CD4-positive, alpha-beta T cell treated with Interleukin-4 for 1 hour (primary cell): ENCODE measurements at places on chromosomes 4 and X.
A peak's percentile ranks its signal among the peaks of the same experiment; 100 is the strongest.

- DNase-seq, result no peak
Measured at GRCh38 chrX:46070421-46070820, 474.8 kb downstream of the ZNF674 start.

GRCh38 chr4:111722213-111722720 lies 423.0 kb upstream of the FAM241A start:
- DNase-seq, result no peak

GRCh38 chr4:177293208-177294033 lies 16.3 kb upstream of the NEIL3 start:
- DNase-seq, result no peak

- no peak for DNase-seq
Measured at GRCh38 chr4:168787801-168788595, 222.1 kb downstream of the CBR4 start.

DNA sequence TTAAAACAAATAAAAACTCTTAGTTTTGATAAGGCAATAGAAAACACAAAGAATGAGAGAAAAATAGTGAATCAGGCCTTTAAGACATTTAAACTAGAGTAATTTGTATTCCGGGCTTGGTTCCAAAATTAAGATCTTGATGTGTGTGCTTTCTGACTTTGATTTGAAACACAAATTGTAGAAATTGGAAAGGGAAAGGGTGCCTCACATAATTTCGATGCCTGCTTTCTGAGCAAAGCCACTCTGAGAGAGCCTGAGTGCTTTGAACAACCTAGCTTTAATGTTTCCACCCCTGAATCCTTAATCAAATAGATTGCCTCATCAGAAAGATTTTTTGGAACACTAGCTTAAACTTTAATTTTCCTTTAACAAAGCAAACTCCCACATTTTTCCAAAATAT lies 666.8 kb downstream of the PCDH18 start:
- DNase-seq, result no peak

DNA sequence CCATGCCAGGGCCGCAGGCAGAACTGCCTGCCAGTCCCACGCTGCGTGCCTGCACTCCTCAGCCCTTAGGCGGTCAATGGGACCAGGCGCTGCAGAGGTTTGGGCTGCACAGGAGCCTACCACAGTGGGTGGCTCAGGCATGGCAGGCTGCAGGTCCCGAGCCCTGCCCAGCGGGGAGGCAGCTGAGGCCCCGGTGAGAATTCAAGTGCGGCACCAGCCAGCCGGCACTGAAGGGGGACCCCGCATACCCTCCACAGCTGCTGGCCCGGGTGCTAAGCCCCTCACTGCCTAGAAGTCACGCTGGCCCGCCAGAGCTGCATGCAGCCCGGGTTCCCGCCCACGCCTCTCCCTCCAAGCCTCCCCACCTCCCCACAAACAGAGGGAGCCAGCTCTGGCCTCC lies 302.5 kb upstream of the UGT8 start:
- no peak for DNase-seq

- DNase-seq, result no peak
Measured at GRCh38 chr4:159481936-159482335, 379.1 kb downstream of the RAPGEF2 start.

- DNase-seq, result no peak
Measured at GRCh38 chr4:125368671-125369081, 53.9 kb downstream of the FAT4 start.

GRCh38 chr4:54986095-54986846 lies 139.1 kb downstream of the KDR start:
- no peak for DNase-seq

DNA sequence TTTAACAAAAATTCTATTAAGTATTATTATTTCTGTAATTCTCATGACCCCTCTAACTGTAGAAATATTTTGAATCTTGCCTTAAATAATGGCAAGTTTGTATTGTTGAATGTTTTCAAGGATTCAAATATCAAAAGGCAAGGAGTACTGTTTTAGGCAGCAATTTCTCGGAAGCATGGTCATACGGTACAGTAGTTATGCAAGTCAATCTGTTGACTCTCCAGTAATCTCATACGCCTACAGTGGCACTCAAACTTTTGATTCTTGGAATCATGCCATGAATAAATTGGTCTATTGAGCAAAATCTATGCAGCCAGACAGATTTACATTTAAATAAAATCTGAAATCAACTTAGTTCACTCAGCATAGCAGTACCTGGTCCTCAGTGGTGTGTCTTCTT lies 139.6 kb upstream of the FAM47C start:
- no peak for DNase-seq

DNA sequence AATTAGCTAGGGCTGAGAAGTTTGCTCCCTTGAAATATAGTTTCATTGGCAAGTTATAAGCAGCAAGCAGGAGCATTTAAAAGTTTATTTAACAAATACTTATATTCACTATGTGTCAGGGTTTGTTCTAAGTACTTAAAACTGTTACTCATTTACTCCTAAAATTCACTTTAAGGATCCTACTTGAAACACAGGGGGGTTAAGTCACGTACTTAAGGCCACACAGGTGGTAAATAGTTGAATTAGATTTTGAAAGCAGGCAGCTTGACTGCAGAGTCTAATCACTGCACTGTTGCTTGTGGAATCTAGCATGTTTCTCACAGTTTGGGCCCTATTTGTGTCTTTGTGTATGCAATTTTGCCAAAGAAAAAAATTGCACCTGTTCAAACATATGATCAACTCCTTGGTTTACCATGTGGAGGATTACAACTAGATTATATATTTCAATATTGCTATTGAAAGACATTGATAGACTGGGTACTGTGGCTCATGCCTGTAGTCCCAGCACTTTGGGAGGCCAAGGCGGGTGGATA lies 7.6 kb downstream of the SGMS2 start:
- DNase-seq, result no peak

- DNase-seq, result no peak
Measured at GRCh38 chr4:120132935-120133334, 66.3 kb upstream of the MAD2L1 start.

DNA sequence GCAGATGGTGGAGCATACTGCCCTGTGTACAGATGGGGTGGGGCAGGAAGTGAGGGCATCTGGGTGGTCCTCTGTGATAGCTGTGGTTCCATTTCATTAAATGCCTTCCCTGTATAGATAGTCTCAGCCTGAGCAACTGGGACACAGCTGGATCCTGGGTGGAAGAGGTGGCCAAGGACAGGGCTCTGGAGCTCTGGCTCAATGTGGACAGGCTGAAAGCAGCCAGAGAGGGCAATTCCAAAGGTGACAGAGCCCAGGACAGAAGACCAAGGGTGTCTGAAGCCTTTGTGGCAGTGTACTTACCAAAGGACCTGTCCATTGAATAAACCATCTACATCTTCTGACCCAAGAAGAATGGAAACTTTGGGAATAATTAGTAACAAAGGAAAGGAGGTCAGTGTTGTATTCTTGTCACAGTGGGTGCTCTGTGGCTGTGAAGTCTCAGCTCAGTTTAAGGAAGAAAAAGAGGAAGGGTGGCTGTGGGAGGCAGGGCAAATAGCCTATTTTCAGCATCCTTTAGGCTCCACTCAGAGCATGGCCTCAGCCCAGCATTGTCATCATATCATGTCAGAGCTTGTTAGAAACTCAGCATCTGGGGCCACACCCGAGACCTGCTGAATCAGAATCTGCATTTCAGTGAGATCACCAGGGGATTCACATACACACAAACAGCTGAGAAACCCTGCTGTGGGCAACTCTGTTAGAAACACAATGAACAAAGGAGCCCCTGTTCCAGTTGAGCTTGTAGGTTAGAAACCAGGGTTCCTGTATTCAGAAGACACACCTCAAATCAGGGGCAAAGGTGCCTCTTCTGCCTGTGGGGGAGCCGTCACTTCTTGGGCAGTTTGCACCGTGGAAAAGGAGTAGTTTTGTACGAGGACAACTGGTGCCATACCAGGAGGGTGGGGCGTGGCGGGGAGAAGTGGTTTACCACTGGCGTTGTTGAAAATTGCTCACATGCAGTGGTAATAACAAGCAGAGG lies 168.6 kb downstream of the PTTG2 start:
- peak; percentile 69 for DNase-seq

GRCh38 chrX:70279081-70279480 lies 2.9 kb upstream of the RAB41 start:
- DNase-seq, result no peak

- DNase-seq, result no peak
Measured at GRCh38 chrX:152600853-152601633, 36.7 kb upstream of the GABRQ start.

- peak; percentile 52 for DNase-seq
Measured at GRCh38 chr4:7761720-7762119, 177.9 kb downstream of the AFAP1 start.

DNA sequence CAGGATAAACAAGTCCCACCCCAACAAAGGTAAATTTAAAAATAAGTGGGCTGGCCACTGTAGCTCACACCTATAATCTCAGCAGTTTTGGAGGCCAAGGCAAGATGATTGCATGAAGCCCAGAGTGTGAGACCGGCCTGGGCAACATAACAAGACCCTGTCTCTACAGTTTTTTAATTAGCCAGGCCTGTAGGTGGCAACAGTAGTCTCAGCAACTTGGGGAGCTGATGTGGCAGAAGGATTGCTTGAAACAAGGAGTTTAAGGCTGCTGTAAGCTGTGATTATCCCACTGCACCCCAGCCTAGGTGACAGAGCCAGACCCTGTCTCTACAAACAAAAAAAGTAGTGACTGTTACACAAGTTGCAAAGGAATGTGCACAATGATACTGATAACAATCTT lies 74.6 kb upstream of the FAAH2 start:
- DNase-seq, result no peak

DNA sequence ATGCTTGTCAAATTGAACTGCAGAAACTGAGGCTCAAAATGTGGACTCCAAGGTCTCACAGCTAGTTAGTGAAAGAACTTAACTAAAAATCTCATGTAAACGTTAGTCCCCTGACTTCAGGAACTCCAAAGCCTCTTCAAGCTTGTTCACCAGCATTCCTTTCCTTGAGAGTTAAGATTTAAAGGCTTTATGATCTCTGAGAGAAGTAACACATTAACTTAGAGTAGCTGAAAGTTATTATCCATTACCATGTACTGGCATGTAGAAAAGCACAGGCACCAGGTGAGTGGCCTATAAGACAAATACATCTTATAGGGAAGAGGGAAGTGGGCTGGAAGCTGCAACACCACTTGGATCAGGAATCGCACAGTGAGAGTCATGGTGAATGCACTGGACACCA lies 15.3 kb downstream of the PARM1 start:
- no peak for DNase-seq

DNA sequence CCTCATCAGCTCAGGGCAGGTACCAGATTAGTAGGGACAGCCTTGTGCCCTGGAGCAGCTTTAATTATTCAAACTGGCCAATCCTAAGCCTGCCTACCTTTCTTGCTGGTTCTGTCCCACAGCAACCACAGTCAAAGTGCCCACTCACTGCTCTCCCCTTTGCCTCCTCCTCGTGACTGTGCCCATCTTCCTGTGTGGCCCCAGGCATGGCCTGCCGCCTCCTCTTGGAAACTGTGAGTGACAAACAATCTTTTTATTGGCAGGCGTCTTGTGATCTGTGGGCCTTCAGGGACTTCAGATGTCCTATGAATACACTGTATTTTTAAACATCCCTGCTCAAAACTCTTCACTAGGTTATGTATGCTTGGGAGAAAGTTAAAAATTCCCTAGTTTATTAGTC lies 22.8 kb upstream of the NSG1 start:
- no peak for DNase-seq

GRCh38 chr4:156889616-156890594 lies 81.7 kb downstream of the PDGFC start:
- no peak for DNase-seq

GRCh38 chr4:186904101-186904500 lies 180.4 kb upstream of the FAT1 start:
- DNase-seq, result no peak

GRCh38 chrX:44071070-44071645 lies 98.0 kb upstream of the NDP start:
- no peak for DNase-seq

DNA sequence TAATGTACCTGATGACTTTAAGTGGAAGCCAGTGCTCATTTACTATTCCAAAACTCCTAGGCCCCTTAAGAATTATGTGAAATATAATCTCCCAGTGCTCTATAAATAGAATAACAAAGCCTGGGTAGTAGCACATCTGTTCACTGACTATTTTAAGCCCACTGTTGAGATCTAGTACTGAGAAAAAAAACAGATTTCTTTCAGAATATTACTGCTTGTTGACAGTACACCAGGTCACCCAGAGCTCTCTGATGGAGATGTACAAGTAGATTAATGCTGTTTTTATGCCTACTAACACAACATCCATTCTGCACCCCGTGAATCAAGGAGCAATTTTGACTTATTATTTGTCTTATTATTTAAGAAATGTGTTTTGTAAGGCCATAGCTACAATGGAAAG lies 75.7 kb downstream of the FAM47C start:
- no peak for DNase-seq

DNA sequence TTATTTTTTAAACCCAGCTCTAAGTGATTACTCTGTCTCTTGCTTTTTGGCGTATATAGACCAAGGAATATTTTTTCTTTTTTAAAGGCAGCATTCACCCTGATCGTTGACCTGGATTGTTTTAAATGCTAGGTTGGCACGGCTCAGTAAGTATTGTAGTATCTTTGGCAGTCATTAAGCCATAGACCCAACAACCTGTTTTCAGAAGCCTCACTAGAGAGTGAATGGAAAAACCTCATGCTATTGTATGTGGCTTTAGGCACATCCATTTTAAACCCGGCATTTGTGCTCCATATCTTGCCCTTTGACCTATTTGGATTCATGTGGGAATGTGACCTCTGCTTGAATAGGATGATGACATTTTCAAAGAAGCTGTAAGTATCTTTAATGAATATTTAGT lies 183.9 kb downstream of the SNCA start:
- no peak for DNase-seq

DNA sequence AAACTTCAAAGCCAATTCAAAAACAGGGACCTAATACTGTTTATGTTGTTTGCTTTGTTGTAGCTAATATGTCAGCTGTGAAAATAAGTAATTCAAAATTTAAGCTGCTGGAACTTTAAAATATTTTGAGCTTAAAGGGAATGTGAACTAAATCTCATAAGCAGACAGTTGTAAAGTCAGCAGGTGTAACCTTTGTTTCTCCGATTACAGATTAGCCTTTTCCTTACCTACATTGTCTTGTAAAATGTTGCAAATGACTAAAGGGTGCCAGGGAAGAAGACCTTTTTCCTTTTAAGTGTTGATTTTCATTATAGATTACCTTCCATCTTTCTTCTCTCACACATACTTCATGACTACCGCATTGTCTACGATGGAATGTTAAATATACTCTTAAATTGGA lies 405.1 kb downstream of the KCNIP4 start:
- DNase-seq, result no peak

DNA sequence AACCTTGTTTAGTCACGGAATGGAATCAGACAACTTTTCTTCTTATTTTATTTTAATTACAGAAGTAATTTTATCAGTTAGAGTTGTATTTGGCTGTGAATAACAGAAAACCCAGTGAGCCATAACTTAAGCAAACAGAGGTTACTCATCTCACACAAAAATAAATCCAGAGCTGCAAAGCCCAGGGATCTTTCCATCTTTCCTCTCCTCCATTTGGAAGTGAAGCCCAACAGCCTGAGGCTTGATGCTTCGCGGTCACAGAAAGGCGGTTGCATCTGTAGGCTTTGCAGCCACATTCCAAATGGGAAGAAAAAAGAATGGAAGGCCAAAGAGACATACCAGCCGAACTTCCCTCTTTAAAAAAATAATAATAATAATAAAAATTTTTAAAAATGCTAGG lies 22.6 kb downstream of the CHRNA9 start:
- DNase-seq, result no peak
